Heart left ventricle (tissue), 16 donors: ENCODE measurements at places on chromosomes 2 and 18. TPM values are rescaled to one million over a fixed set of nuclear protein-coding genes. Genes with fewer than 3 reads are reported as not detected.

The TBR1 gene
- not detected for total RNA-seq

GRCh38 chr2:232892843-232893242 lies 22.8 kb downstream of the SNORC start:
- no peak for DNase-seq
- H3K27ac ChIP-seq = no peak overlapping the region
- H3K4me1 ChIP-seq = no peaks in the 10 kb centered on the region
- H3K4me3 ChIP-seq = no peak overlapping the region
- no peaks in the 10 kb centered on the region for H3K36me3 ChIP-seq

The TUBA4B gene
- total RNA-seq = not detected

The CCDC148 gene
- 0.75 TPM for total RNA-seq

GRCh38 chr2:86382698-86383097 lies 45.3 kb upstream of the REEP1 start:
- H3K27me3 ChIP-seq = no peaks in the 10 kb centered on the region
- no peak overlapping the region for H3K4me3 ChIP-seq
- peaks cover 14% of the 10 kb centered on the region for H3K4me1 ChIP-seq
- no peaks in the 10 kb centered on the region for H3K36me3 ChIP-seq
- DNase-seq = no peak

The DSG1 gene
- total RNA-seq = 1.5 TPM

DNA sequence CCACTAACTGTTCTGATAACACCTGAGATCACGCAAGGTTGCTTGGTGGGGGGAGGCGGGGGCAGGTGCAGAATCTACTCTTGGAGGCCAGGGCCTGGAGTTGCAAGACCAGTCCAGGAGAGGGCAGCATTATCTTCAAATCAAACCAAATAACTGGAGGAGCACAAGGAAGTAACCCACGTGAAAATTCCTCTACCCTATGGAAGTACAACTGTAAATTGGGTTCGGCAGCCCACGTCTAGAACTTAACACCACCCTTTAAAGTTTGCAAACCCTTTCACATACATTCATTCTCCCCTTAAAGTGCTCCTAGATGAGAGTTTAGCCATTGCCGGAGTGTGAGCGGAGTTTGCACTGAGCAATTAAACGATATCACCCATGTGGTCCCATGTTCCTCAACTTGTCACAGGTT lies 19.6 kb upstream of the CXCR1 start:
- H3K27ac ChIP-seq = no peak overlapping the region
- no peaks in the 10 kb centered on the region for H3K27me3 ChIP-seq
- peaks cover 5% of the 10 kb centered on the region for H3K4me1 ChIP-seq
- H3K4me3 ChIP-seq = no peak overlapping the region
- no peak for DNase-seq
- no peaks in the 10 kb centered on the region for H3K36me3 ChIP-seq

- no peak for DNase-seq
- H3K27ac ChIP-seq = no peak overlapping the region
- H3K4me3 ChIP-seq = no peak overlapping the region
Measured at GRCh38 chr2:122315306-122315705, 559.9 kb downstream of the TSN start.

- no peak overlapping the region for H3K4me3 ChIP-seq
- no peak for DNase-seq
- peaks cover 12% of the 10 kb centered on the region for H3K4me1 ChIP-seq
Measured at GRCh38 chr2:204973616-204974015, 428.3 kb downstream of the PARD3B start.

The ADAM17 gene
- 22.4 TPM for total RNA-seq

The MRPL44 gene
- total RNA-seq = 33.4 TPM

The CSRNP3 gene
- total RNA-seq = 5.1 TPM

DNA sequence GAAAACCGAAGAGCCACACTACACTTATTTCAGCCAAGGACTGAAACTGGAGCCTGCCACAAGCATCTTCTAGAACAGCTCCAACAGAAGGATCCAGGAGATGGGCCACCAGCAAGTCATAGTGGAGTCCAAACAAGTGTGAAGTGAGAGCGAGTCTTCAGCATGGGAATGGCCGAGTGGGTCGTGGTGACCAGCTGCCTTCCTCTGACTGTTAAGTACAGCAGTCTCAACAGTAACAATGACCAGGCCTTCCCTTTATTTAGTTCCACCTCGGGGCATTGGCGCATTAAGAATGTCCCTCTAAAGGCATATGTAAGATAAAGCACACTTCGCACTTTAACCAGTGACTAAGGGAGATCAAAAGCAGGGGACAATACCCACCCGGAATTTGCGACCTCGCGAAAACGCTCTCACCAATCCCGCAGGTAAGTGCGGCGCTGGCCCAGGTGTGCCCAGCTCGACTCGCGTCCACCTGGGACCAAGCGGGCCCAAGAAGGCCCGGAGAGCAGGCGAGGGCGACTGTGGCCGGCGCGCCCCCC lies 1.1 kb downstream of the L3MBTL4 start:
- H3K27me3 ChIP-seq = peaks cover 19% of the 10 kb centered on the region
- H3K4me1 ChIP-seq = no peaks in the 10 kb centered on the region
- no peaks in the 10 kb centered on the region for H3K36me3 ChIP-seq
- H3K4me3 ChIP-seq = peak overlapping the region; percentile 87
- no peak for DNase-seq

The CRYGC gene
- not detected for total RNA-seq

DNA sequence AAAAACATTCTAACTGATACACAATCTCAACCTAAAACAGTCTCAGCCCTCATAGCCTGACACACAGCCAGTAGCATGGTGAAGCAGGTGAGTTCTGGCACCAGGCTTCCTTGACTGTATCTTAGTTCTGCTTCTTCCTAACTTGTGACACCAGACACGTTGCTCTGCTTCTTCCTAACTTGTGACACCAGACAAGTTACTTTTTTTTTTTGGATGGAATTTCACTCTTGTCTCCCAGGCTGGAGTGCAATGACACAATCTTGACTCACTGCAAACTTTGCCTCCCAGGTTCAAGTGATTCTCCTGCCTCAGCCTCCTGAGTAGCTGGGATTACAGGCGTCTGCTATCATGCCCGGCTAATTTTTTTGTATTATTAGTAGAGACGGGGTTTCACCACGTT lies 6.7 kb upstream of the ATG16L1 start:
- no peaks in the 10 kb centered on the region for H3K36me3 ChIP-seq
- H3K27me3 ChIP-seq = no peaks in the 10 kb centered on the region
- H3K4me3 ChIP-seq = no peak overlapping the region
- H3K4me1 ChIP-seq = no peaks in the 10 kb centered on the region

DNA sequence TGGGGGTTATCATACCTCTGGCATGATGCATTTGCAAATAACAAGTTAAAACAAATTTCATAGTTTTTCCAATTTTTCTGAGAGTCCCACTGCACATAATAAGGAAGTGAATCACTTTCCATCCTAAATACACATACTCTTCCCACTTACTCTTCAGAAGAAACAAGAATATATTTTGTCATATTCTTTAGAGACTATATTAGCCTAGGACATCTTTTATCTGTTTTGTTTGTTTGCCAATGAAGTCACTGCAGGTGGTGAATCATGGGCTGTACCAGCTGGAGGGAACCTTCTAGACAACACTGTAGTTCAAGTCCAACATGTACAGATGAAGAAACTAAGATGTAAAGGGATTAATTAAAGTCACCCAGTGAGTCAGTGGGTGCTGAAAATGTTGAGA lies 116.8 kb downstream of the XIRP2 start:
- H3K4me3 ChIP-seq = no peak overlapping the region
- H3K27ac ChIP-seq = no peak overlapping the region

GRCh38 chr2:219452361-219453317 lies 18.0 kb downstream of the SPEG start:
- H3K36me3 ChIP-seq = no peaks in the 10 kb centered on the region
- DNase-seq = peak; percentile 86
- no peak overlapping the region for H3K4me3 ChIP-seq
- peak overlapping the region; percentile 90 for H3K27ac ChIP-seq

- no peak overlapping the region for H3K4me3 ChIP-seq
- no peak overlapping the region for H3K27ac ChIP-seq
Measured at GRCh38 chr2:157596992-157597681, 31.5 kb downstream of the ACVR1C start.

DNA sequence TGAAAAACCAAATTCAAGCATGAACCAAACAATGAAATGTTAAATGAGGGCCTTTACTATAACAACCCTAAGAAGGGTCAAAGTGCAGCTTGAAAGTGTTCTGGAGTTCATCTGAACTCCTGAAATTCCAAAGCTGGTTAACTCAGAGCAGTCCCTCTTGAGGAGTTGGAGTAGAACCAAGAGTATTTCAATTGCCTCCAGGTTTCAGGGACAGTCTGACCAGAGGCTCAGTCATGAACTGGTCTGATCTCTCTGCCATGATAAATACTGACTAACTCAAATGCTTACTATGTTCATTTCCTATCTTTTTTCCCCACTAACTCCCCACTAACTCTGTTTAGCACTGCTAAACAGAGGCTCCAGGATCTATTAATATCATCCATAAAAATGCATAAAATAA lies 2.7 kb downstream of the STARD7 start:
- peaks cover 74% of the 10 kb centered on the region for H3K4me1 ChIP-seq
- H3K27me3 ChIP-seq = no peaks in the 10 kb centered on the region
- H3K27ac ChIP-seq = peak overlapping the region; percentile 8

GRCh38 chr2:30894498-30895119 lies 87.4 kb upstream of the CAPN13 start:
- H3K36me3 ChIP-seq = no peaks in the 10 kb centered on the region
- DNase-seq = no peak
- H3K4me3 ChIP-seq = no peak overlapping the region
- no peaks in the 10 kb centered on the region for H3K4me1 ChIP-seq
- H3K27me3 ChIP-seq = no peaks in the 10 kb centered on the region
- H3K27ac ChIP-seq = no peak overlapping the region

DNA sequence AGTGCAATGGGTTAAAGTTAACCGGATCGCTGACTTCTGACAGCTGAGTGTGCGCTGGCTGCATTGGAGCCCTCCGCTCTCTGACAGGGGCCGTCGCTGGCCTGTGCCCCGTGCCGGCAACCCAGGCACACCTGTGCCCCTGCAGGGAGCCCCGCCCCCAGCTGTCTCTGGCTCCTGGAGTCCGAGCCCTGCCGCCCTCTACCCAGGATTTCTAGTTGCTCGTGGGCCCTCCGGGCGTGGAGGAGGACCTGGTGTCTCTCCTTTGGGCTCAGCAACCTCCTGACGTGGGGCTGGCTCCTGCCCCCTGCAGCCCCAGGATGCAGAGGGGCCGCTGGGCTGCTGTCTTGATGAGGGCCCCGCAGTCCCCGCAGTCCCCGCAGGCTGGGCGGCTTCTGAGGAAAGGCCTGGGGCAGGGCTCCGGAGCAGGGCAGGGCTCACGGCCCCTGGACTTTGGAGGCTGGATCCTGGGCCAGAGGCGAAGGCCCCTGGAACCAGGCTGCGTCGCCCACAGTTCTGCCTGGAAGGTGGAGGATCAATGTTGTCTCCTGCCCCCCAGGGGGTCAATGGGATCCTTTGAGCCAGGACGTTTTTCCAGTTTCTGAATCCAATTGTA lies 172.8 kb downstream of the RNF144A start:
- DNase-seq = no peak
- no peak overlapping the region for H3K27ac ChIP-seq
- H3K4me1 ChIP-seq = no peaks in the 10 kb centered on the region
- H3K36me3 ChIP-seq = no peaks in the 10 kb centered on the region
- no peak overlapping the region for H3K4me3 ChIP-seq

DNA sequence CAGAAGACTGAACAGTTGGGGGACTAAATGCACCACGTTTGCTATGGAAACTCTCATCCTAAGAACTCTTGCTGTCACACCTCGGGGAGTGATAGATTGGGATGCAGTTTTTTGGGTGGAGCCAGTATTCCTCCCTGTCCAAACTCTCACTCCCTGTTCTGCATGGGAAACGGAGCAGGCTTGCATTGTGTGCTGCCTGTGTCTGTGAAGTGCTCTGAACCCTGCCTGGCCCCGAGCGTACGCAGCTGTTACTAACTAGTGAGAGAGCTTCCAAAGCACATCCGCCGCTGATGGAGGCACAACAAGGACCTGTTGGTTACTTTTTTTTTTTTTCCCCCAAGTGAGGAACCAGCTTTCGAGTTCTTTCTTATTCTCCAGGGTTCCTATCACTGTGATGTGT lies 195.5 kb downstream of the ANAPC1 start:
- H3K27me3 ChIP-seq = no peaks in the 10 kb centered on the region
- H3K4me1 ChIP-seq = no peaks in the 10 kb centered on the region
- H3K4me3 ChIP-seq = no peak overlapping the region
- no peaks in the 10 kb centered on the region for H3K36me3 ChIP-seq
- DNase-seq = no peak
- H3K27ac ChIP-seq = no peak overlapping the region

- no peak for DNase-seq
- H3K27me3 ChIP-seq = no peaks in the 10 kb centered on the region
- no peak overlapping the region for H3K27ac ChIP-seq
- H3K4me3 ChIP-seq = no peak overlapping the region
- H3K4me1 ChIP-seq = no peaks in the 10 kb centered on the region
- no peaks in the 10 kb centered on the region for H3K36me3 ChIP-seq
Measured at GRCh38 chr2:77328134-77328931, 193.8 kb downstream of the LRRTM4 start.

The UBR3 gene
- total RNA-seq = 94.3 TPM

GRCh38 chr18:55264108-55264507 lies 304.8 kb upstream of the CCDC68 start:
- H3K27me3 ChIP-seq = no peaks in the 10 kb centered on the region
- DNase-seq = no peak
- no peak overlapping the region for H3K4me3 ChIP-seq
- peak overlapping the region; percentile 33 for H3K27ac ChIP-seq
- H3K4me1 ChIP-seq = peaks cover 19% of the 10 kb centered on the region

- no peak overlapping the region for H3K4me3 ChIP-seq
- no peaks in the 10 kb centered on the region for H3K27me3 ChIP-seq
- no peak overlapping the region for H3K27ac ChIP-seq
- no peaks in the 10 kb centered on the region for H3K4me1 ChIP-seq
- DNase-seq = no peak
- H3K36me3 ChIP-seq = no peaks in the 10 kb centered on the region
Measured at GRCh38 chr2:88212251-88212790, 42.2 kb downstream of the THNSL2 start.

DNA sequence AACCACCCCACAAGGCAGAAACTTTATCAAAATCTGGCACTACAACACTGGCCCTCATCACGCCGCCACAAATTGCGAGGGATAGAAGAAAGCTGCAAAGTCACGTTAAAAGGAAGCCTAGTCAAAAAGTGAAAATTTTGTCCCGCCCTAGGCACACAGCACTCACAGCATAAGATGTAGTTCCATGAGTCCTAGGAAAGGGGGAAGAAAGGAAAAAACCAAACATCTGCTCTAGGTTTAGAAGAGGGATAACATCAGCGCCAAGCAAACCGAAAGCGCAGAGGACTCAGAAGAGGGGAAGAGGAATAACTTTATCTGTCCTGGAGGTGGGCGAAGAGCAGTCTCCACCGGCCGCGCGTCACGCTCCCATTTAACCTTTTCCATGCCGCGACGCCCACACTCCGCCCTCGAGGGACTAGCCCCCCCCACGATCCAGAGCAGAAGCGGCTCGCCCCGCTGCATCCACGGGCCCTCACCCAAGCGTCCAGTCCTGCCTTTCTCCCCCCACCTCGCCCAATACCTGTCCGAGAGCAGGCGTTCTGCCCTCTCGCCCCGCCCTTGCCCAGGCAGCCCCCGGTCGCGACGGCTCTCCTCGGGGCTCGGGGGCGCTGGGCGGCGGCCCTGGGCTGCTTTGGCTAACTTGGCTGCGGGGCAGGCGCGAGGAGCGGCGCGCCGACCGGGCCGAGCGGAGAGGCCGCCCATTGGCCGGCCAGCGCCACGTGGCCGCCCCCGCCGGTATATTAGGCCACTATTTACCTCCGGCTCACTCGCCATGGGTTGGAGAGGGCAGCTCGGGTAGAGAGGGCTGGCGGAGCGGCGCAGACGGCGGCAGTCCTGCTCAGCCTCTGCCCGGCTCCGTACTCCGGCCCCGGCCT lies at the start of gene HOXD1:
HOXD1 (plus strand) TSS at position 770 of the 875 bp plus-strand sequence. CDS start 134 bp downstream, outside the sequence.
- no peak for DNase-seq
- peak within 1 kb of the TSS; percentile 70 for H3K27ac ChIP-seq
- H3K36me3 ChIP-seq = no peaks in the 10 kb centered on the region
- peaks cover 24% of the 10 kb centered on the region for H3K4me1 ChIP-seq
